ENCODE measurements at places on chromosomes 11 and 22. TPM values are rescaled to one million over a fixed set of nuclear protein-coding genes. Genes with fewer than 3 reads are reported as not detected.
A peak's percentile ranks its signal among the peaks of the same experiment; 100 is the strongest.

Gene OR8D4
- total RNA-seq = 0.11 TPM

DNA sequence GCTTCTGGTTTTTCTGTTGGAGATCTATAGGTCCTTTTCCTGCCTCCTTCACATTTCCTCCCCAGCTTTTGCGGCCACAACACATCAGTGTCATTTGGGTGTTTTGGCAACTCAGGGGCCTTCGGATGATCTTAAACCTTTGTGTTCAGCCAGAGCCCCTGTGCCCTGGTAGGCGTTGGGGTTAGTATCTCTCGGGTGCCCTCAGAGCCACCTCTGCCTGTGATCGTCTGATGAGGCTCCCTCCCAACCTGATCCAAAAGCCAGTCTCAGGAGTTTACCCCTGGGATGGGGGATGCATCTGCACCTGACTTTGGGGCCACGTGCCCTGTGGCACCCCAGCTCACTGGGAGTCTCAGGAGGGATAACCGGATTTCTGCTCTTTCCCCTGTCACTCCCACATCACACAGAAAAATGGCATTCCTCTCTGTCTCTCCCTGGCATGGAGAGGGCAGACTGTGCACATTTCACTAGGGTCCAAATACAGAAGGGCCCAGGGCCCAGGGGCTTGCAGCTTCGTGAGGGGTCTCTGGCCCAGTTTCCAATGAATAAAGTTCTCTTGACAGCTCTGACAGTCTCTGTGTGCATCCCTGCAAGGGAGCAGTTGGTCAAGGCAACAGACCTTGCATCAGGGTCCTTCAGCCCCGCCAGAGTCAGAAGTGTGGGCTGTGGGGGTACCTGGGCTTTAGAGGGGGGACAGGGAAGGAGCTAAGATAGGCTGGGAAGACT is 2.6 kb downstream of the RNF26 start:
- H3K27ac ChIP-seq = peak overlapping the region; percentile 83
- H3K36me3 ChIP-seq = peaks cover 5% of the 10 kb centered on the region
- peak overlapping the region; percentile 99 for H3K4me3 ChIP-seq
- H3K4me1 ChIP-seq = peaks cover 50% of the 10 kb centered on the region
- DNase-seq = no peak
- peaks cover 23% of the 10 kb centered on the region for H3K27me3 ChIP-seq

DNA sequence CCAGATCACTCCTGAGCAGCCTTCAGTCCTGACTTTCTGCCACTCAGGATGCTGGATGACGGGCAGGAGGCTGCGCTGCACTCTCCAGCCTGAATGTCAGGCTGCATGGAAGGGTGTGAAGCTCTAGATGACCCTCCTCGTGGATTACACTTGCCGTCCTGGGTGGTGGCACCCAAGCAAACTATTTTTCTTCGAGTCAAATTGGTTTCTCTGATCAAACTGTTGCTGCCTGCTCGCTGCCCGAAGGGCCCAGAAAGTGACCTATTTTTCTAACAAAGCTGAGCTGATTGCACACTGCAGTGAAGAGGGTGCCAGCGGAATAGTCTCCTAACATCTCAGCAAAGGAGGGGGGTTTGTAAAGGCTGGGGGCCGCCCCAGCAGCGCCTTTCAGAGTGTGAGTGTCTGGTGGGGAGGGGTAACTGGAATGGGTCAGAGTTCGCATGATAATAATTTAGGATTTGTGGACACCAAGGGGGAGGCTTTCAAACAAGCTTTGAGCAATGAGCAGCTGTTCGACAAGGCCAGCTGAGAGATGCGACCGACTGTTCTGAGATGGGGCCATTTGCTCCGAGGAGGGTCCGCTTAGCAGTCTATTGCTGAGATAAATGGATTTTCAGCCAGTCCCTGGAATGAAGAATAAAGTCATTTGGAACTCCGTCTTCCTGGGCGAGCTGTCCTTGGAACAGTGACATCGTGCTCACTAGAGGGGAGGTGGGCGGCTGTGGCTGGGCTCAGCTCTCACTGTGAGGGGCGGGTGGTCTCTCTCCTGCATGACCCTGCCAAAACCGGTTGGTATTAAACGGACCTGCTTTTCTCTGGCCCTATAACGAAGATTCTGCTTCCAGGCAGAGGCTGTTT is 537.6 kb downstream of the BRD1 start:
- DNase-seq = peak; percentile 2
- H3K36me3 ChIP-seq = no peaks in the 10 kb centered on the region
- H3K4me1 ChIP-seq = no peaks in the 10 kb centered on the region
- no peak overlapping the region for H3K4me3 ChIP-seq

Gene NUP50
- 45.8 TPM for total RNA-seq

- H3K4me1 ChIP-seq = peaks cover 9% of the 10 kb centered on the region
- H3K4me3 ChIP-seq = no peak overlapping the region
- no peaks in the 10 kb centered on the region for H3K36me3 ChIP-seq
- DNase-seq = no peak
- no peak overlapping the region for H3K27ac ChIP-seq
- H3K27me3 ChIP-seq = peaks cover 35% of the 10 kb centered on the region
Observed at GRCh38 chr11:126468102-126468521, 112.6 kb downstream of the ST3GAL4 start.

Gene SMIM38
- 2.1 TPM for total RNA-seq

- no peaks in the 10 kb centered on the region for H3K36me3 ChIP-seq
- H3K4me1 ChIP-seq = peaks cover 19% of the 10 kb centered on the region
- no peaks in the 10 kb centered on the region for H3K27me3 ChIP-seq
- no peak overlapping the region for H3K27ac ChIP-seq
- H3K4me3 ChIP-seq = no peak overlapping the region
Observed at GRCh38 chr11:2846056-2846455, 39.5 kb downstream of the CDKN1C start.

Gene MB
- not detected for total RNA-seq

- H3K4me1 ChIP-seq = peaks cover 12% of the 10 kb centered on the region
- peaks cover 1% of the 10 kb centered on the region for H3K27me3 ChIP-seq
- no peak overlapping the region for H3K4me3 ChIP-seq
- H3K36me3 ChIP-seq = no peaks in the 10 kb centered on the region
- no peak overlapping the region for H3K27ac ChIP-seq
Observed at GRCh38 chr11:115069599-115069998, 391.3 kb downstream of the NXPE2 start.

Gene POU2F3
- total RNA-seq = 0.55 TPM

DNA sequence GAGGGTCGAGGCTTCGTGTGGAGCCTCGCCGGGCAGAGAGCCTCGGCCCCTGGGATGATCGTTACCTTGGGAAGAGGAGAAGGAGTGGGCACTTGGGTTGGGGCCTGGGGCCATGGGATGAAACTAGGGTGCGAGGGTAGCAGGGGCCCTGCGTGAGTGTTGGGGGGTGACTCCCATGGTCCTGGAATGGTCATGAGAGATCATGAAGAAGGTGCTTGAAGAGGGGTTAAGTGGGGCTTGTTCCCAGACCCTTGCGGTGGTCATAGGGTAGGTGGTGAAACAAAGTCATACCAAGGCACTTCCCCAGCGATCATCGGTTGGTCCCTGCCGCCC is 284 bp downstream of the CCS start:
- no peaks in the 10 kb centered on the region for H3K36me3 ChIP-seq
- H3K4me3 ChIP-seq = peak overlapping the region; percentile 100
- DNase-seq = no peak
- H3K4me1 ChIP-seq = peaks cover 24% of the 10 kb centered on the region
- H3K27me3 ChIP-seq = no peaks in the 10 kb centered on the region

- DNase-seq = no peak
- H3K4me1 ChIP-seq = no peaks in the 10 kb centered on the region
Observed at GRCh38 chr11:34865261-34865660, 50.9 kb downstream of the APIP start.

GRCh38 chr11:113998574-113998973 is 23.7 kb downstream of the HTR3A start:
- H3K36me3 ChIP-seq = no peaks in the 10 kb centered on the region
- H3K27ac ChIP-seq = no peak overlapping the region
- no peaks in the 10 kb centered on the region for H3K4me1 ChIP-seq

DNA sequence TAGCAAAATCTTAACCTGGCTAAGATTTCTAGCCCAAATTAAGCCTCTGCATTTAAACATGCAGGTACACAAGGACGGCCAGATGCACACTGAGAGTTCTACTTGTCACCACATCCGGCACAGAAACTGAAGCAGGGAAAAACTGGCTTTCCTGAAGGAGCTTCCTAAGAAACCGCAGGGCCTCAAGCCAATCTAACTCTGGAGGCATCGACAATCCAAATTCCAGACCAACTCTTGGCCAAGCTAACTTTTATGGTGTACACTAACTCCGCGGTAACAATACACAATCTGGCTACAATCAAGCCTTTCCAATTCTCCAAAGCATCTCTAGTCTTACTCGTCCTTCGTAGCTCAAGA is 1.2 kb downstream of the MSANTD2 start:
- peak overlapping the region; percentile 81 for H3K27ac ChIP-seq
- H3K4me1 ChIP-seq = peaks cover 41% of the 10 kb centered on the region
- DNase-seq = no peak
- H3K36me3 ChIP-seq = no peaks in the 10 kb centered on the region

Gene PNPLA3
- total RNA-seq = 6.1 TPM

DNA sequence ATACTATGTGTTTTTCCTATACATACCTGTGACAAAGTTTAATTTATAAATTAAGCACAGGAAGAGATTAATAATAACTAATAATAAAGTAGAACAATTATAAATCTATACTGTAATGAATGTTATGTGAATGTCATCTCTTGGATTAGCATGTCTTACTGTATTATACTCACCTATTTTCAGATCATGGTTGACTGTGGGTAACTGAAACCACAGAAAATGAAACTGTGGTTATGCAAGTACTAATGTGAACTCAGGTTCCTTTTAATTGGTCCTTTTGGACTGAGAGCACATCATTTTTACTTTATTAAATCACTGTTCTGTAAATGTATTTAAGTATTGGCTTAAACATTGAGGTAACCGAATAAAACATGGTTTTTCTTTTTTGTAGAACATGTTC is 108.8 kb downstream of the PPP6R3 start:
- peak overlapping the region; percentile 10 for H3K27ac ChIP-seq
- peaks cover 49% of the 10 kb centered on the region for H3K36me3 ChIP-seq
- H3K27me3 ChIP-seq = no peaks in the 10 kb centered on the region
- peaks cover 16% of the 10 kb centered on the region for H3K4me1 ChIP-seq

- H3K4me3 ChIP-seq = no peak overlapping the region
- no peaks in the 10 kb centered on the region for H3K27me3 ChIP-seq
Observed at GRCh38 chr11:81802591-81802990, 931.1 kb downstream of the FAM181B start.

DNA sequence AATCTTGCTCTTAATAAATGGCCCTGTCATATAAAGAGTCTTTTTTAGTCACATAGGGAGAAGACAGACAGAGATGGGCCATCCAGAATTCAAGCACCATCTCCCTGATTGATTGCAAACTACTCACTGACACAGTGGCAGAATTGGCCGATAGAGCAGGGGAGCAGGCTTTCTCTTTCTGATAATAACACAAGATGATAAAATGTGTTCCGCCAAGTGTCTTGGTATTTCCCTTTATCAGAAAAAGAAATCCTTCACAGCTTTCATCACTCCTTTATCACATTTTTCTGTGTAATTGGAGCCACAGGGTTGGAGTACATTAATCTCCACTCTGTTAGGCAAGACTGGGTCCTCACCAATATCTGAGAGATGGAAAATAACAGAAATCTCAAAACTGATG is 406.0 kb downstream of the TMEM135 start:
- H3K4me1 ChIP-seq = peaks cover 14% of the 10 kb centered on the region
- DNase-seq = no peak
- no peak overlapping the region for H3K4me3 ChIP-seq

Gene POU2AF3
- total RNA-seq = 4.1 TPM
